NCI-H345 (cell line): ENCODE measurements at places on chromosomes 5 and 9.

DNA sequence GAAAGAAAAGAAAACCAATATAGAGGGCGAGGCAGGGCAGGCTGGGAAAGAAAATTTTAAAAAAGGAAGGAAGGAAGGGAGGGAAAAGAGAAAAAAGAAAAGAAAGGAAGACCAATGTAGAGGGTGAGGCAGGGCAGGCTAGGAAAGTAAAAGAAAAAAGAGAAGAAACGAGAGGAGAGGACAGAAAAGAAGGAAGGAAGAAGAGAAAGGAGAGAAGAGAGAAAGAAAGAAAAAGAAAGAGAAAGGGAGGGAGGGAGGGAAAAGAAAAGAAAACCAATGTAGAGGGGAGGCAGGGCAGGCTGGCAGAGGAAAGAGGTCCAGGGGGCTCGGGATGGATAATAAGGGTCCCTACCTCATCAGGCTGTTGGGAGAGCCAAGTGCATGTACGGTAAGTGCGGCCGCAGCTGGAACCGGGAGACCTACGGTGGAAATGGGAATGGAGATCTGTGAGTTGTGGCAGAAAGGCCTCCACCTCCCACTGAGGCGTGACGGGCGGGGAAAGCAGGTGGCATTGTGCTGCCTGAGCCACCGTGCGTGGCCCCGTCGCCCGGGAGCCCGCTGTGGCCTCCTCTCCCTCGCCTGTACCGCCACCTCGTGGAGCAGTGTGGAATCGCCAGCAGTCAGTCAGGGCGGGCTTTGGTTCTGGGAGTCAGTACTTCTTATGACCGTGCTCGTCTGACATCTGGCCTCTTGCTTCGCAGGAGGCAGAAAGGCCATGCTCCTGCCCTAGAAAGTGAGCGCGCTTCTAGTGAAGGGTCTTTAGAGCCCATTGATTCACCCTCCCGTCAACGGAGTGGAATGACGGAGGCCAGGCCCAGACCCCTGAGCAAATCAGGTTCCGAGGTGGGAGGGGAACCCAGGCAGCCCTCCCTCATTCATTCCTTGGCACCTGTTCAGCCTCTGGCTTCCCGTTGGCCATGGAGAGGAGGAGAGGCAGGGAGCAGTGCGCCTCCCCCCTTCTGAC is 10.4 kb upstream of the NHP2 start:
- peak; percentile 94 for DNase-seq

- no peak for DNase-seq
These were observed 104.2 kb upstream of the IER5L start for GRCh38 chr9:129282272-129282671.

- DNase-seq = no peak
These were observed 192.1 kb upstream of the DMRT1 start for GRCh38 chr9:649128-650074.

DNA sequence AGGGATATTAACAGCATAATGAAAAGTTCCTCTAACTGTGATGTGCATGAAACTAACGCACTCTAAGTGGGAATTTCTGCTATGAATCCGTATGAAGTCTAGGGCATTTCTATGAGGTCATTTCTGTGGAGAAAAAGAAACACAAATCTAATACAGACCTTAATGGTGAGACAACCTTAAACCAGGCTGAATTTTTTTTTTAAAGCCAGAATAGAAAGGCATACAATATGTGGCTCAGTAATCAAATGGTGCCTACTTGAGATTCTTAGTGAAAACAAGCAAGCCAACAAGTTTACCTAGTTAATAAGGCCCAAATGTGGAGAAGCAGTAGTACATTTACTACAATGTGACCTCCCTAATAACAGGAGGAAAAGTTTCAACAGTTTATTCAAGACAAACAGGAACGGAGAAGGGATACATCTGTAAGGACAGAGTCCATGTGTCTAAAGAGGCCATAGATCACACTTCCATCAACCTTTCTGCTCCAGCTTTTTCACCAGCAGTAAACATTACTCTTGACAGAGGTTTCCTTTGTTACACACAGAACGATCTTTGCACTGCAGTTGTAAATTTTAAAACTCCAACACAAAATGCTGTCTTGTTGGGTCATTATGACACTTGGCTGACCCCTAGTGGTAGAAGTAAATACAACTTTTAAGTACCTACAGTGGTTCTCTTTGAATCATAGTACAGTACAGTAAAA is 26.2 kb downstream of the CARNMT1 start:
- peak; percentile 66 for DNase-seq

GRCh38 chr5:1570975-1571374 is 47.2 kb upstream of the LPCAT1 start:
- no peak for DNase-seq

- DNase-seq = no peak
These were observed 186.7 kb downstream of the TMEM38B start for GRCh38 chr9:105881021-105881420.

GRCh38 chr5:68245319-68245718 is 29.8 kb downstream of the PIK3R1 start:
- DNase-seq = no peak

GRCh38 chr5:72599519-72600370 is 92.5 kb upstream of the ZNF366 start:
- DNase-seq = no peak

DNA sequence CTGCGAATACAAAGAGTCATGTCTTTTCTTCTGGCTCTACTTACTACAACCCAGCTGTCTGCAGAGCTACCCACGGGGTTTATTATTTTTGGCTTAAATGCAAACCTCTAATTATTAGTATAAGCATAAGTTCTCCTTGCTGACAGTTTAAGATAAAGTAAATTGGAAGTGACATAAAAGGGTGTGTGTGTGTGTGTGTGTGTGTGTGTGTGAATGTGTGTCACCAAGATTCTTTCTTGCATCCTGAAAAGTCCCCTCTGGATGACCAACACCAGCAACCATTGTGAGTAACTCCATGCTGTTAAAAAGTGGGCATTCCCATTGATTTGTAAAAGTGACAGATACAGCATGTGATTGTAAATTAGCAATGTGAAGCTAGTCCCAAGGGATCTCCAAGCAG is 803.8 kb upstream of the ZNF608 start:
- no peak for DNase-seq

DNA sequence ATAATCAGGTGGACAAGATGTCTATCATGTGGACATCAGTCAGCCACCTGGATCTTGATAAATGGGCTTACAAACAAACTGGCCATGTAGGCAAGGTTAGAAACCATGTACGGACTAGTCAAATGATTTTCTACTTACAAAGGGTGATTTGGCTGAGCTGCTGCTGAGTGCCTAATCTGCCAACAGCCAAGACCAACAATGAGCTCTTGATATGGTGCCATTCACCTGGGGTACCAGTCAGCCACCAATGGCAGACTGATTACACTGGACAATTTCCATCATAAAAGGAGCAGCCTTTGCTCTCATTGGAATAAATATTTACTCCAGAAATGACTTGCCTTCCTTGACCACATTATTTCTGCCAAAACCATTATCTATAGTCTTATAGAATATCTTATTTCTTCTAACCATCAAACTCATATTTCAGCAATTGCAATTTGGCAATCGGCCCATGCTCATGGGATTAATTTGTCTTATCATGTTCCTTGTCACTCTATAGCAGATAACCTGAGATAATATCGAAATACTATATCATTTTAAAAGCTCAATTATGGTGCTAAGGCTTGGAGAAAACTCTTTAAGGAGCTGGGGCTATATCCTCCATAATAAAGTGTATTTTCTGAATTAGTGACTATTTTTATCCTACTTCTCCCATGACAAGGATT is 135.1 kb downstream of the SLC25A46 start:
- DNase-seq = no peak

DNA sequence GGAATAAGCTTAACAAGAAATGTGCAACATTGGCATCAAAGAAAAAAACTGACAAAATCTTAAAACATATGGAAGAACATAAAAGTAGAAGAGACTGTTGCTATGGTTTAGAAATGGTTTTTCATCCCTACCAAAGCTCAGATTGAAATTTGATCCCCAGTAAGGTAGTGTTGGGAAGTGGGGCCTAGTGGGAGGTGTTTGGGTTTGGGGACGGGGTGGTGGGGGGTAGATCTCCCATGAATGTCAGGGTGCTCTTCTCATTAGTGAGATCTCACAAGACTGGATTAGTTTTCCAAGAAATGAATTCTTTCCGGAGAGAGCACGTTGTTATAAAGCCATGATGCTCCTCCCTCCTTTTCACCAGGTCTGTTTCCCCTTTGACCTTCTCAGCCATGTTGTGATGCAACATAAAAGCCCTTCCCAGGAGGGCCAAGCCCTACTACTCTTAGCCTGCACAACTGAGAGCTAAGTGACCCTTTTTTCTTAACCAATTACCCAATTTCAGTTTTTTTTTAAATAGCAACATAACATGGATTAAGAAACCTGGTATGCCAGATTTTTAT is 10.6 kb downstream of the TMEM167A start:
- no peak for DNase-seq

DNA sequence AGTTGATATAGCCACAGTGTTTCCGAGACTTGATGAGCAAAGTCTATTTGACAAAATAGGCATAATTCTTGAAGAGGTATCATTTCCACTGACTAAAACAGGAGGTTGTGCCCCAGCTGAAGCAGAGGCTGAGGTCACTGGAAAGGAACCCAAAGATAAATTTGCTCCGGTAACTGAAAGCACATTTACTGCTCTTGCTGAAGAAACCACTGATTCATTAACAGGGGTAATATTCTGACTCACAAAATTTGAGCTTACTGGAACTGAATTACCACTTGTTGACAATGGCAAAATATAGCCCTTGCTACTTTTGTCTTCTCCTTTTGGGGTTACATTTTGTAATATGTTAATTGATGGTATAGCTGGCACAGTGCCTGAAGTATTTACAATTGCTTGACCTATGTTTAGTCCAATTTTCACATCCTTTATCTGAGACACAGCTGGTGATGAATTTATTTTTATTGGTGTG is 30.2 kb downstream of the MLANA start:
- DNase-seq = no peak

GRCh38 chr5:14913096-14913495 is 41.5 kb upstream of the ANKH start:
- no peak for DNase-seq

- no peak for DNase-seq
These were observed 54.0 kb upstream of the STOM start for GRCh38 chr9:121424024-121424432.

DNA sequence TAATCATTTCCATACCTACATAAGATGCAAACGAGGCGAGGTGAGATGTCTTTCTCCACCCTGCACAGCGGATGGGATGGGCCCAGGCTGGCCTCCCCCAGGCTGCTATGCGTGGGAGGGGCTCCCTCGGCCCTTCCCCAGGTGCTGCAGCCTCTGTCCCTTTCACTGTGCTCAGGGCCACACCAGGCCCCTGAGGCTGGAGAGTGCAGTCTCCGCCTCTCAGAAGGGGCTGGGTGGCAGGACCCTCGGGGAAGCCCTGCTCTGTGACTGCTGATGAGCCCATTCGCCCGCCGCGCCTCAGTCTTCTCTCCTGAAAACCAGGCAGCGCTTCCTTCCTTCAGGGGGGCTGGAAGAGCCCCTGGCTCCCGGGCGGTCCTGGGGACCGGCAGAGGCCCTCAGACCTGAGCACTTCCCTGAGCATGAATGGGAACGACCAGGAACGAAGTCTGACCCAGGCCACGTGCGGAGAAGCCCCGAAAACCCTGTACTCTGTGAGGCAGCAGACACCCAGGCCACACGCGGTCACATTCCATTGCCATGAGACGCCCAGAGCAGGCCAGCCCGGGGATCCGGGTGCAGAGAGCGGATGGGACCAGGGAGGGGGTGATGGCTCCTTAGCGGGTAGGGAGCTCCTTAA is 21.9 kb upstream of the NOTCH1 start:
- DNase-seq = no peak

GRCh38 chr9:93132946-93133680 is 938 bp downstream of the NINJ1 start:
- DNase-seq = no peak

DNA sequence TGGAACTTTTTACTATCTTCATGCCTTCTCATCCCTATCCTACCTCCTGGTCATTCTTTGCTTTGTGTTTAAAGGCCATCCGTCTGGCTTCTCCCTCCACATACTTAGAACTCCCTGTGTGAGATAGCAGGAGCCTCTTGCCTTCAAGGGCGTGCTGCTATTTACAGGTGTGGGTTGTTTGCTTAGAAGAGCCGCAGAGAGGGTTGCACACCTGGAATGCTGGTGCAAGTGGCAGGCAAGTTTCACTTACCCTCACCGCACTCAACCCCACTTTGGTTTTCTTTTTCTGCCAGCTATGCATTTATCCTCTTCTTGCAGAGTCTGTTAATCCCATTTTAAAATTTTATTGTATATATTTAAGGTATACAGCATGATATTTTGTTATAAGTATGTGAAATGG is 12.6 kb downstream of the SKP2 start:
- DNase-seq = no peak

GRCh38 chr5:154791535-154791934 is 36.4 kb downstream of the LARP1 start:
- DNase-seq = no peak

DNA sequence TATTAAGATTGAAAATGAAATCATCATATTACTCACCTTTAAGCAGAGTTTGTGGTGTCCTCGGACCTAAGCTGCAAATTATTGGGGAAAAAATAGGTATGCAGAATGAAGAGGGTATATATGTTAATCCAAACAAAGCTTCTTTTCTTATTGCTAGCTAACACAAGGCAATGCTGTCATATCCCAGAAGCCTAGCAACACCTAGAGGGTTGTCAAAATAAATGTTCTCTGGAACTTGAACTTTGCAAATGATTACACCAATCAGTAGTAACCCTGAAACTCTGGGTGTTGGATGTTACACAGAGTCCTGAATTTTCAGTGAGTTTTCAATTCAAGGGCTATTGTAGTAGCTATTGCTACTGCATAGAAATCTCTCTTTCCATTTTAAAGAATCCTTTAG is at the start of gene C6:
C6 (minus strand) TSS at position 193 of the 400 bp plus-strand sequence. CDS start 10,302 bp downstream, outside the sequence.
- DNase-seq = no peak

GRCh38 chr9:122261469-122261881 is 3.2 kb downstream of the RBM18 start:
- peak; percentile 39 for DNase-seq

DNA sequence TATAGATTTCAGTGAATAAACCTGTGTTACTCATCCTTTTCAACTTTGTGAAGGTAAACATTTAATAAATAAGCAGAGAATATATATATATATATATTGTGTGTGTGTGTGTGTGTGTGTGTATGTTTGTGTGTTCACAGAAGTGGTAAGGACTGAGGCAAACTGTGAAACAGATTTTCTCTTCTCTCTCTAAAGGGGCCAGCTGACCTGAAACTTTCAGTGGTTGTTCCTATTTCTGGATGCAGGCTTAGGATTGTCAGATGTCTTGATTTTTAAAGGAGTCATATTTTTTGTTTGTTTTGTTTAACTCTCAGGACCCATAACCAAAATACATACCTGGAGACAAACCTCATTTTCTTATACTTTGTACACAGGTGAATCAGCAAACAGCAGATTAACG is 714.9 kb upstream of the MEF2C start:
- no peak for DNase-seq

GRCh38 chr9:85523202-85523601 is 218.6 kb downstream of the AGTPBP1 start:
- no peak for DNase-seq

- no peak for DNase-seq
These were observed 47.4 kb upstream of the SHC3 start for GRCh38 chr9:89225991-89226471.
